ENCODE measurements at places on chromosomes 7 and 10.
A peak's percentile ranks its signal among the peaks of the same experiment; 100 is the strongest.

- DNase-seq = no peak
Observed at GRCh38 chr10:117664288-117664687, 121.7 kb downstream of the EMX2 start.

GRCh38 chr7:35993113-35993512, 159.9 kb upstream of the EEPD1 start:
- no peak for DNase-seq

DNA sequence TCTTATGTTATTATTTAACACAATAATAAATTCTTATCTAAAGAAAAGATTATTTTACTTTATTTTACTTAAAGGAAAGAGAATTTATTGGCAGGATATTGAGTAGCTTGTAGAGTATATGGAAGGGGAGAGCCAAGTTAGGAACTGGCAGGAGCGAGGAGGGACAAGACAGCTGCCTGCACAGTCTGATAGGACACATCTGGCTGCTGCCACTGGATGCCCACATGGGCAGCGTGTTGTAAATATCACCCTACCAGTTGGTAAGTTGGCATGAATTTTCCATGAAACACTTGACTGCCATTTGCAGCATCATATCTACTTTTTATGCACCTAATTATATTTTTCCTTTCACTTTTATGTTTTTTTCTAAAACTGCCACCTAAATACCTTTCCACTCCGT, 19.6 kb downstream of the SRI start:
- no peak for DNase-seq

DNA sequence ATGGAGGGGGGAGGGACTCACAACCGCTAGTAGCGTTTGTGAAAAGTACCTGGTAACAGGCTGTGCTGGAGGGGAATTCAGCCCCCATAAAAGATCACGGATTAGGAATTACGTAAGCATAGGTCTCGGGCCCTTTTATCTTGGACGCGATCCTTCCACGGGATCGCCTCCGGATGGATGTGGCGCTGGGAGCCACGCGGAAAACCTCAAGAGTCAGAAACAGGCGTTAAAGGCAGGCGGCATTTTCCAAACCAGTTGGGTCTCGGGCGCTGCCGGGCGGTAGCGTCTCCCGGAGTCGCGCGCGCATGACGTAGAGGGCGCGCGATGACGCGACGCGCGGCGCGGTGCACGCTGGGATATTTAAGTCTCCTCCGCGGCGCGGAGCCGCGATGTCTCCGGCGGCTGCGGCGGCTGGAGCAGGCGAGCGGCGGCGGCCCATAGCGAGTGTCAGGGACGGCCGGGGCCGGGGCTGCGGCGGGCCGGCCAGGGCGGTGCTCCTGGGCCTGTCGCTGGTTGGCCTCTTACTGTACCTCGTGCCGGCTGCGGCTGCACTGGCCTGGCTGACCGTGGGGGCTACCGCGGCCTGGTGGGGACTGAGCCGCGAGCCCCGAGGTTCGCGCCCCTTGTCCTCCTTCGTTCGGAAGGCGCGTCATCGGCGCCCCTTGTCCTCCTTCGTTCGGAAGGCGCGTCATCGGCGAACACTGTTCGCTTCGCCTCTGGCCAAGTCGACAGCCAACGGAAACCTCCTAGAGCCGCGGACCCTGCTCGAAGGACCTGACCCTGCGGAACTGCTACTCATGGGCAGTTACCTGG, at the start of gene POM121:
POM121 (plus strand) TSS at position 363 of the 813 bp plus-strand sequence; CDS start at position 390, 27 bp downstream.
- peak; percentile 86 for DNase-seq

- DNase-seq = peak; percentile 79
Observed at GRCh38 chr10:122499491-122499941, 38.2 kb downstream of the HTRA1 start.

- no peak for DNase-seq
Observed at GRCh38 chr7:83852136-83852535, 203.2 kb upstream of the SEMA3E start.

DNA sequence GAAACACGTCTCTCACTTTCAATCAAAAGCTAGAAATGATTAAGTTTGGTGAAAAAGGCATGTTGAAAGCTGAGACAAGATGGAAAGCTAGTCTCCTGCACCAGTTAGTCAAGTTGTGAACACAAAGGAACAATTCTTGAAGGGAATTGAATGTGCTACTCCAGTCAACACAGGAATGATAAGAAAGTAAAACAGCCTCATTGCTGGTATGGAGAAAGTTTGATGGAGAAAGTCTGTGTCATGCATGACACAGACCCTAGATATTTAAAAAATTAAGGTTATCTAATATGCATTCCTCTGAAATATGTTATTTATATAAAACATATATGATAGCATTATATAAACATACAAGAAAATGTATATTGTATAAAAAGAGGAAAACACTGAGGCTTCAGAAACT, 699.4 kb upstream of the FZD8 start:
- DNase-seq = no peak

DNA sequence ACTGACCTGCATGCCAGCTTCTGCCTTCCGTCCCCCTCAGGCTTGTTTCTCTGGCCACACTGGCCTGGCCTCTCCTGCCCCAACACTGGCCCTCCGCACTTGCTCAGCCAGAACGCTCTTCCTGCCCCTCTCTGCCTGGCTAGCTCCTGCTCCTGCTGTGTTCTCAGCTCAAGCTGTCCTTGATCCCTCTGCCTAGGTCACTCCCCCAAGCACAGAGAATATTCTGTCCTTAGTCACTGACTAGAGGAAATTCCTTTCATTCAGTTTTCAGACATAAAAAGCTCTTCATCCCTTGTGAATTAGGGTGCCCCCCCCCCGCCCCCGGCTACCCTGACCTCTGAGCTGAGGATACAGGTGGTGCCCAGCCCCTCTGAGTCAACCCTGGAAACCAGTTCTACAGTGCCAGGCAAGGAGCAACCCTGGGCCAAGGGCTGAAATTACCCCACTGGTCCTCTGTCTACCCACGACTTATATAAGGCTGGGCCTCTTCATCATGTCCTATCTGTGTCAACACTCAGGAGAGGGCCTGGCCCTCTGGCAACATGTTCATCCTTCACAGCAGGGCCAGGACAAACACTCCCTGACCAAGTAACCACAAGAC, 6.6 kb upstream of the SGPL1 start:
- DNase-seq = no peak

GRCh38 chr10:121655254-121656144, 57.3 kb upstream of the FGFR2 start:
- DNase-seq = no peak

DNA sequence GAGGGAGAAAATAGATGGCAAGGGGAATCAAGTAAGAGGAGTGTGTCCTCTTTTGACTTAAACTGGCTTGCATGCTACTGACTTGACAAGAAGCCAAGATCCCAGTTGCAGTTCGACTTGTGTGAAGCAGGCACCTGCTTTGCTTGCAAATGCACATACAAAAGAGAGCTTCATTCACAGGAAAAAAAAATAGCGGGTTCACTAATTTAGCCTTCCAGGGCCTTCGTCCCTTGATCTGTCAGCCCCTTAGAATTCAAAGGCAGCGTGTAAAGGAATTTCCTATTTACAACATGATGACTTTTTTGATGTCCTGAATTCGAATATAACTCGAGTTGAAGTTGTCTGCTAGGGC, 192.1 kb downstream of the CELF2 start:
- DNase-seq = peak; percentile 87

- no peak for DNase-seq
Observed at GRCh38 chr10:4296161-4296560, 511.2 kb upstream of the KLF6 start.

DNA sequence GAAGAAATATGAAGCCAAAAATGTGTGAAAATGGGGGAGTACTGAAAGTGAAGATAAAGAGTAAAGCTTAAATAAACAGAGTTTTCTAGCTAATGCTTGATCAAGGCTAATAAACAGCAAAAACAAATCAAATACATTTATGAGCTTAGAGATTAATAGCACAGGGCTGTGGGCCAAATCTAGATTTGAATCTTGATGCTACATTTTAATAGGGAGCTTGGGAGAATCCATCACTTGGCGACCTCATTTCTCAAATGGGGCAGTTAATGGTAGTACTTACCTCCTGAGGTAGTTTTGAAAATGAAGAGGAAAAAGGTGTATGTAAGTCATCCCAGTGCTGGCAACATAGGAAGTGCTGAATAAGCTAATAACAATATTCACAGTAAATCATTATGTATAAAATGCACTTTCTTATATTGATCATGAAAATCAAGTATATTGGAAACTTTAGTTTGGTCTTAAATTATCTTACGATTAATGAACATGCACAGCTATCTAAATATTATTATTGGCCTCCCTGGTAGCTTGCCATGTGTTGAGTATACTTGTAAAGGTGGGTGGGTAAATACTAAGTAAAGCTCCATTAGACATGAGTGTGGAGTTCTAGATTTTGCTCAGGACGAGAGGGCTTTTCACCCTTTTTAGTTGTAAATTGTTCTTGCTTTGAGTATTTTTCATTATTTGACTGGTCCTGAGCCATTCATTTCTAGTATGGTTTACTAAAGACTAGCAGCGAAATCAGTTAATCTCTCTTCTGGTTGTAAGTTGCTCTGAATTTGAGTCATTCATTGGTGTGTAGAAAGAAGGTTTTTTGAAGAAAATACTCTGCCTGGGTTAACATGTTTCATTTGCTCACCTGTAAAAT, 5.1 kb downstream of the BICC1 start:
- no peak for DNase-seq

GRCh38 chr7:90303241-90303640, 17.9 kb downstream of the FAM237B start:
- DNase-seq = no peak

DNA sequence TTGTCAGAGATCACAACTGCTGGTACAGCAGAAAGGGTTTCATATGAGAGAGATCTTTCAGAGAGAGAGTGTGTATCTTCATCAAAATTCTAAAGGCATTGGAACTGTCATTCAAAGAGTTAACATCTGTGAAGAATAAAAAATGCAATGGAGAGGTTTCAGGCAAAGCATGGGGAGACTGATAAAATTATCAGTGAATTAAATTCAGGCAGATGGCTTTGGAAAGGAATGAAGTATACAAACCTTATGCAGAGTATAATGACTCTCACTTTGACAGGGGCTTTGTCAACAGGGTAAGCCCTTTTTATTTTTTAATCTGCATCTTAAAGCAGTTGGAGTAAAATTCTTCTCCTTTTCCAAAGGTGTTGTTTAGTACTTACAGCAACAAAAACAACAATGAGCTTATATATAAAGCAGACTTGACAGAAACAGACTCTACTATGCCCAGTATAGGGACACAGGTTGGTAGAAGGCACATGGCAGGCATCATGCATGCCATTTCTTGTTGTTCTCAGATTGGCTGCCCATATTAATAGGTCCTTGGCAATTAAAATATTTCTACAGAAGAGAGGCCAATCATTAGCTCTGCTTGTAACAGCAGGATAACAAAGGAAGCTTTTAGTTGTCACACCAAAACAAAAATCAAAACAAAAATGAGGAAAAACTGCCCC, 54.9 kb upstream of the NXPH1 start:
- peak; percentile 9 for DNase-seq

GRCh38 chr7:33614357-33615117, 290.8 kb upstream of the BMPER start:
- no peak for DNase-seq

Measured in Ammon's horn (tissue), 1 donor.